ENCODE measurements at places on chromosomes 3 and 15.

GRCh38 chr3:119468041-119468440, 722 bp upstream of the POGLUT1 start:
- DNase-seq, result no peak

- no peak for DNase-seq
These were observed 15.1 kb downstream of the CCDC33 start for GRCh38 chr15:74251131-74251811.

GRCh38 chr15:100716456-100717085, 114.2 kb downstream of the ASB7 start:
- no peak for DNase-seq

DNA sequence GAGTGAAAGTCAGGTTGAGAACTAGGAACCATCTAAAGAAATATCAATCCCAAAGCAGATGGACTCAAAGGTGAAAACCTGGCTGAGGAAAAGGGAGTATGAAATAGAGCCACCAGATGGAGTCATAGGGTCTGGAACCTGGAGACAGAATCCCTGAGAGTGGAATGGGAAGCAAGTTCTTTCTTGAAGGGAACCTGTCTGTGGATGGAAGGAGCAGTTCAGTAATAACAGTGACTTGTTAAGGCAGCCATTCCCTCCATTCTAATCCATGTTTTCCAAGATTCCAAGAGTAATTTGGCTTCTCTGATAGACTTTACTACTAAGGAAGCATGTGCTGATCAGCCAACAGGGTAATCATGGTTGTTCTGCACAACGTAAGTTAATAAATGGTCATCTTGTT, 22.5 kb upstream of the AQP9 start:
- DNase-seq, result no peak

- DNase-seq, result no peak
These were observed 14.9 kb upstream of the RPN1 start for GRCh38 chr3:128665362-128666021.

GRCh38 chr15:54347082-54347827, 369.0 kb downstream of the UNC13C start:
- DNase-seq, result no peak

DNA sequence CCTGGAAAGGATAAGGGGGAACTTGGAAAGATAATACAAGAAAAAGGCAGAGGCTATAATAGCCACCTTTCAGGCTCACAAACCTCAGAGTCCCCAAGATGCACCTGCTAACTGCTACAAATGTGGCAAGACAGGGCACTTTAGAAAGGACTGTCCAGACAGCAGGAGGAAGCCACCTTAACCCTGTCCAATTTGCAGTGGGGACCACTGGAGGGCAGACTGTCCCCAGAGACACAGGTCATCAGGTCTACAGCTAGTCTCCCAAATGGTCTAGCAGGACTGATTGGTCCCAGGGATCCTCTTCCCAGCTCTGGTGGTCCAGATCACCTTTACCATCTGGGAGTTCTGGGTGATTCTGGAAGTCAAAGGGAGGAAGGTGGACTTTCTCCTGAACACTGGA, 882.5 kb upstream of the GBE1 start:
- DNase-seq, result no peak

GRCh38 chr15:55587321-55588069, 650 bp downstream of the PYGO1 start:
- no peak for DNase-seq

DNA sequence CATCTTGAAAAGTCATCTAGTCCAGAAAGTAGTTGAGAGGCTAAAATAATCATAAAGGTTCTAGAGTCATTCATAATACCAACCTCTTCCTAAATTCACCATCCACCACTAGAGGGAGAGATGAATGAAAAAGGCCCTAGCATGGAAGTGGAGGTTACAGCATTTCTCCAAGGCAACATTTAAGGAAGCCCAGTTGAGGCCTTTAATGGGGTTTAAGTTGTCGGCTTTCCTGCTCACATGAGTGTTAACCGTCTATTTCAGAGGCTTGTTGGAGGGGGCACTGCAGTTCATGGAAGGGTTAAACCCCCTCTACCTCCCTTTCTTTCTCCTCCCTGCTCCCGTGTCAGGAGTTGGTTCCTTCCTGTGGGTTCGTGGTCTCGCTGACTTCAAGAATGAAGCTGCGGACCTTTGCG, 3.8 kb upstream of the SLCO3A1 start:
- DNase-seq, result peak; percentile 71

- no peak for DNase-seq
These were observed 7.9 kb downstream of the MESP2 start for GRCh38 chr15:89783861-89784685.

DNA sequence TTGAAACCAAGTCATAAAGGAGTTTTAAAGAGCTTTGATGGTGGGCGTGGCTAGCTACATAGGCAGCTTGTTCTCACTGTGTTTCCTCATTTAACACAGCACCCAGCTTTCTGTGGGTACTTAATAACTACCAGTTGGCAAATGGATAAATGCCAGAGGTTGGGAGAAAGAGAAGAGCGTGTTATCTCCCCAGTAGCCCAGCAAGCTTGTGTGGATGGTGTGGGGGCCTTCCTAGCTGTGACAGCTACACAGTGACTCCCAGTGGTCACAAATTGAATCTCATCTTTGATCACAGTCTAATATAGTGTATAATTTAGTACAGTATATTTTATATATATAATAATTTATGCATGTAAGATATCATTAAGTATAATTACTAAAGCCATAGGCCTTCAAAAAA, 984.1 kb downstream of the EPHA3 start:
- no peak for DNase-seq

DNA sequence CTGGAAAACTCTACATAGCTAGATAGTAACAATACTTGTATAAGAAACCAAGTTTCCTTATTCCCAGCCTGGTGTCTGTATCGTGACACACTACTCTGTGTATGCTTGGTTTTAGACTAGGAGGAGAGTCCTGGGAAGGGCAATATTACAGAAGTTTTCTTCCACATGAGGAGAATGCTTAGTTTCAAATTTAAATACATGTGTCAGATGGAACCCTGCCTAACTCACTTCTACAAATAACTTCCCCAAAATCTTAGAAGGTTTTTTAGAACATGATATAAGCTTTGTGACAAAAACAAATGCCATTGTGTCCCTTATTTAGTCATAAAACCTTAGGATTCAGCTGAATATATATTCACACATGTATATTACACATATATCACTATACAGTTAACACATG, 7.2 kb upstream of the IL20RB start:
- no peak for DNase-seq

GRCh38 chr3:133532951-133533350, 40.5 kb upstream of the CDV3 start:
- DNase-seq, result no peak

DNA sequence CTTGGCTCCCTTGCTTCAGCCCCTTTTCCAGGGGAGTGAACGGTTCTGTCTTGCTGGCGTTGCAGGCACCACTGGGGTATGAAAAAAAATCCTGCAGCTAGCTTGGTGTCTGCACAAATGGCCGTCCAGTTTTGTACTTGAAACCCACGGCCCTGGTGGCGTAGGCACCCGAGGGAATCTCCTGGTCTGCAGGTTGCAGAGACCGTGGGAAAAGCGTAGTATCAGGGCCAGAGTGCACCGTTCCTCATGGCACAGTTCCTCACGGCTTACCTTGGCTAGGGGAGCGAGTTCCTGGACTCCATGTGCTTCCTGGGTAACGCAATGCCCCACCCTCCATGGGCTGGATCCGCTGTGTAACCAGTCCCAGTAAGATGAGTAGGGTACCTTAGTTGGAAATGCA, 214.9 kb downstream of the UBE2E2 start:
- DNase-seq, result no peak

DNA sequence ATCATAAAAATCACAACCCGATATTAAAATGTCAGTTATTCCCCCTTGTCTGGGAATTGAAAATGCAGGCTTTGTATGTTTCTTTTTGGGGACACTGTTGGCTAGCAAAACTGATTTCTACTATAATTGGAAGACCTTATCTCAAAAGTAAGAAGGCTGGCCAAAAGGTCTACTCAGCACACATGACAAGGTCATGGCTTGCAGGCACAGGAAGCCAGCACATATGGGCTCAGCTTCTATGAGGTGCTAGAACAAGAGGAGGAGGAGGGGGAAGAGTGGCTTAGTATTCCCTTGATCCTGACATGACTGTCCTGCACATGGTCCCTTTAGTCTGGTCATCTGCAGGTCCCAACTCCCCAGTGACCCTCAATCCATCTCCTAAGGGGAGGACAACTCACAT, 681.2 kb downstream of the SQOR start:
- no peak for DNase-seq

DNA sequence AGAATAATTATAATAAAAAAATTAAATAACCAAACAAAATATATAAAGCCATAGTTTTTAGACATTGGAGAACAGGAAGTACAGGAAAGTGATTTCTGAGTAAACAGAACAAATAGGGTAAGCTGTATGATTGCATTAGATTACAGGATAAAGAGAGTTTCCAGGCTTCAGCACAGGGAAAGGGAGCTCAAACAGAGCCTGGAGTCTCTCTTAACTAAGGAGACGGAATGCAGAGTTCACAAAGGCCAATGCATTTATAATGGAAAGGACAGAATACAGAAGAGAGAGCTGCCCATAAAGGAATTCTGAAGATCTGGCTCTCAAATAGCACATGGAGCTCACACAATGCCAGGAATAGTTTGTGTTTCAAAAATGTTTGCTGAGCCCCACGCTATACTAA, 42.0 kb upstream of the OTOL1 start:
- no peak for DNase-seq

DNA sequence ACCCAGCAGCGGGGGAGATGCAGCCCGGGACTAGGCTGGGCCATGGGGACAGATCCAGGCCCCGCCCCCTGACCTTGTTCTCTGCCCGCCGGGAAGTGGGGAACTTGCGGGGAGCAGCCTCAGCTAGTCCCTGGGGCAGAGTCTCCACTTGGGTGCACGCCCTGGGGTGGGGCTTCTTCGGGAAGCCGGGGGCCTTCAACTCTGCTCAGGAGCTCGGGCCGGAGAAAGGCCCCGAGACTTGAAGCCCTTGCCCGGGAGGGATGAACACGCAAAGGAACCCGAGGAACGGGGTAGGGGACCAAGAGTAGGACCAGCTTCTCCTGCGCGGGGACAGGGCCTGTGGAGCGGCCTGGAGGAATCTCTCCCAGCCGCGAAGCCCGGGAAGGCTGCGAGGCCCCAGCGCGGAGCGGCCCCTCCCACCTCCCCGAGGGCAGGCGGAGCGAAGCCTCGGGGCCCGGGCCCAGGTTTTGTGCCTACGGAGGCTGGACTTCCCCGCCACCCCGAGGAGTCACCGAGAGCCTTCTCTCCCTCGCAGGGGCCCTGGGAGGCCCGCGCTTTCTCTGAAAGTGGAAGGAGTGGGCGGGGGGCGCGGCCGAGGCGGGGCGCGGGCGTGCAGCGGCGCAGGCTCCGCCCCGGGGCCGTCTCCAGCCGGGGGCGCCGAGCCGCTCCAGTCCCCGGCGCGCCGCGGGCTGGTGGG, at the start of gene ITPKA:
ITPKA (plus strand) TSS at position 670 of the 697 bp plus-strand sequence. CDS start 54 bp downstream, outside the sequence.
- DNase-seq, result peak; percentile 77

GRCh38 chr15:78054966-78055365, 22.5 kb downstream of the TBC1D2B start:
- peak; percentile 72 for DNase-seq

DNA sequence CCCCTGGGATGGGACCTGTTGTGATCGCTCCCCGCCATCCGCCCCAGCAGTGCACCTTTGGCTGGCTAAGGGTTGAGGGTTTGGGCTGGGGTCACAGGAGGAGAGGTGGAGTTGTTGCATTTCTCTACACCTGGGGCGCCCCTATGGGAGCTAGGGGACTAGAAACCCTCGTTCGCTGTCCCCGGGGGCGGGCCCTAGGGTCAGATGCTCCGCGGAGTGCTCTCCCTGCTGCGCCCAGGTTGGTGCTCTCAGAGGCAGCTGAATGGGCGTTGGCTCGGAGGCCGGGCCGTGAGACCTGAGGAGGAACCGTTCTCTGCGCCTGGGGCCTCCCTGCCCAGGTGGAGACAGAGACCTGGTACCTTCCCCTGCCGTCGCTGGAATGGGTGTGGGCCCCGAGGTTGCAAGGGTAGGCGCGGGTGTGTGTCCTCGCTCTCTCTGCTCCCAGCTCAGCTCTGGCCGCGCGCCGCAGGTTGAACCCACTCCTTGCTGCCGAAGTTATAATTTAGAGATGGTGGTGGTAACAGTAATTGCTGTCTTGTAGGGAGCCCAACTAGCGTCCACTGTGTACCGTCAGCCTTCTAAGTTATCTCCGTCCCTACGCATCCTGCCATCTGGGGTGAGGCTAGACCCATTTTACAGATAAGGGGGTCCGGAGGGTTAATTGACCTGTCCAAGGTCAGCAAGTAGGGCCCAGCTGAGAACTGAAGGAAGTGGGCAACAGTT, 965 bp downstream of the FLNB start:
- peak; percentile 39 for DNase-seq

GRCh38 chr3:184953401-184953800, 141.4 kb downstream of the VPS8 start:
- no peak for DNase-seq

GRCh38 chr3:161042023-161042501, 63.1 kb downstream of the B3GALNT1 start:
- DNase-seq, result no peak

DNA sequence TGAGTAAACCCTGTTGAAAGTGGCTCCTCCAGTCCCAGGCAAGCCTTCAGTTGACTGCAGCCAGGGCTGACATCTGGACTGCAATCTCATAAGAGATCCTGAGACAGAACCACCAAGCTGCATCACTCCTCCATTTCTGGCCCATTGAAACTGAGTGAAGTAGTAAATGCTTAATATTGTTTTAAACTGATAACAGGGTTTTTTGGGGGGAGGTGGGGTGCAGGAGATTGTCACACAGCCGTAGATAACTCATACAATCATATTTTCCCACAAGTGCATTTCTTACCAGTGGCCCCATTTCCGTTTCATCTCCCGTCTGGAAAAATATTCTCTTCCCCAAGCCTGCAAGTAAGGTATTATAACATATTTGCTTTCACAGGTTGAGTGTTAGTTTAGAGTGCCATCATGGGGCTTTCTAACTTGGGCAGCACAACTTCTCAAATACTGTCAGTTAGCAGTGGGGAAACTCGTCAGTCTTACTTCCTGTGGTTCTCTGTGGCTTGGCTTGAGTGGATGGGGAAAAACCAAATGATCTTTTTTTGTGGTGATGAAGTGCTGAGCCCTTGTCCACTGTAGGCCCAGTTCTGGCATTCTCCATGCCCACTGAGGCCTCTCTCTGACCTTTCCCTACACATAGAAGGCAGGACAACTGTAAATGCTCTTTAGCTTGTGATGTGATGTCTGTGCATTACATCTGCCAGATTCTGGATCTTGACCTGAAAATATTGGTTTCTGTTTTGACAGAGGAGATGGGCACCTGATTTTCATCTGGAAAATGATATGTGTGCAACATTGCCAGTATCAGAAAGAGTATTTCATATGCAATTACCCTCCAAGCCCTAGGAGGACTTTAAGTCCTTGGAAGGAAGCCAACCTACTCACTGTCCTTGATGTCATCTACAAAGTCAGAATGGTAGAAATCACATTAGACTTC, 90.1 kb upstream of the BHLHE40 start:
- peak; percentile 59 for DNase-seq

DNA sequence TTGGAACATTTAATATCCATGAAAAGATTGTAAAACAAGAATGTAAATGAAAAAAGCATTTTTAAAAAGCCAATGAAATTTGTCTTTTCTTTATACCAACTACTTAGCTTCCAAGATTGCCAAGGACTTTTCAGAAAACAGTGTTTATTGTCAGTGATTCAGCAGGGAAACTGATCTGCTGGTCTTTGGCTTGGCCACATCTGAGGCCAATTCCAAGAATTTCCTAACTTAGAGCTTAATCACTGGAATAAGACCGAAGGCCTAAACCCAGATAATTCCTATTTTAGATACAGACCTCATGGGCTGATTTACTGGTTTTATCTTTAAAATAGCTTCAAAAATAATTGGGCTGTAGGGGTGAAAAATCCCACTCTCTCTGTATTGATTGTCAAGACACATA, 260.5 kb upstream of the RORA start:
- DNase-seq, result no peak

- no peak for DNase-seq
These were observed 211.6 kb downstream of the CNTN3 start for GRCh38 chr3:74402821-74403220.
